ENCODE measurements at places on chromosomes 1 and 21. TPM values are rescaled to one million over a fixed set of nuclear protein-coding genes. Genes with fewer than 3 reads are reported as not detected.

Gene HCN3
- 2.1 TPM for total RNA-seq

Gene CLDN14
- not detected for total RNA-seq

Gene PTCH2
- under 0.01 TPM for total RNA-seq

Gene EDARADD
- total RNA-seq: 2.4 TPM

Gene FOXO6
- 3.8 TPM for total RNA-seq
